Activated CD8-positive, alpha-beta memory T cell treated with anti-CD3 and anti-CD28 coated beads for 4 hours (primary cell): ENCODE measurements at places on chromosomes 2 and 18.

- no peak for DNase-seq
These were observed 292.0 kb downstream of the STK39 start for GRCh38 chr2:167955264-167955906.

GRCh38 chr2:11839916-11840315, 93.5 kb downstream of the LPIN1 start:
- no peak for DNase-seq

DNA sequence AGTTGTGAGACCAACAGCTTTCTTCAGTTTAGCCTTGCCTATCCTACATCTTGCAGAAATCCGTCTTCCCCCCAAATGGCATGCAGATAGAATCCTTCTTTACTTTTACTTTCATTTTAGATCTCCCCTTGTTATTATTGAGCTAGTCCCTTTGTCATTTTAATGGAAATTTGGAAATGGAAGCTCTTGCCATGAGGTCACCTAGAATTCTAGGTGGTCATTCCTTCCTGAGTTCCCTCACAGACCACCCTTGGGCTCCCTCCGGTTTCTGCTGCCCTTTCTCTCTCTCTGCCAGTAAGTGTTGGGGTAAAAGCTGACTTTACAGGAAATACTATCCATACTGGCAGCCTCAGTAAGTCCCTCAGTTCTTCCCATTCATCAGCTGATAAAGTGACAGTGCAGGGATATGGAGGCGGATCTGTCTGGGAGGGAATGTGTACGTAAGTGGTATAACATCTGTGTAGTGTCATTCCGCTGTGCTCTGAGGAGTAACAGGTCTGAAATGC, 30.2 kb downstream of the ARHGAP25 start:
- no peak for DNase-seq

DNA sequence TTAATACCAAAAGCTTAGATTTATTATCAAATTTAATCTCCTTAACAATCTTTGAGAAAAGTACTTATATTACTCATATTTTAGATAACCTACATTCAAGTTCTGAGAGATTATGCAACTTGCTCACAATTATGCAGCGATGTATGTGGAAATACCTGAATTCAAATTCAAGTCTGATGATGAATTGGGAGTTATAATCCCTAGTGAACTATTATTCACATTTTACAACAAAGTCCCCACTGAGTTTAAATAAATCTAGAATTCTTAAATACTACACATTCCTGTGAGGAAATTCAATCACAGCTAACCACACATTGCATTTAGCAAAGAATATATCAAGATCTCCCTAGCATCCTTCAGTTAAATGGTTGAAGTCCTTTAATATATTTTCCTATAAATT, 278.4 kb downstream of the NOL4 start:
- no peak for DNase-seq

GRCh38 chr2:152421521-152422370, 86.8 kb downstream of the FMNL2 start:
- no peak for DNase-seq

GRCh38 chr2:204842661-204843485, 297.6 kb downstream of the PARD3B start:
- DNase-seq = no peak

DNA sequence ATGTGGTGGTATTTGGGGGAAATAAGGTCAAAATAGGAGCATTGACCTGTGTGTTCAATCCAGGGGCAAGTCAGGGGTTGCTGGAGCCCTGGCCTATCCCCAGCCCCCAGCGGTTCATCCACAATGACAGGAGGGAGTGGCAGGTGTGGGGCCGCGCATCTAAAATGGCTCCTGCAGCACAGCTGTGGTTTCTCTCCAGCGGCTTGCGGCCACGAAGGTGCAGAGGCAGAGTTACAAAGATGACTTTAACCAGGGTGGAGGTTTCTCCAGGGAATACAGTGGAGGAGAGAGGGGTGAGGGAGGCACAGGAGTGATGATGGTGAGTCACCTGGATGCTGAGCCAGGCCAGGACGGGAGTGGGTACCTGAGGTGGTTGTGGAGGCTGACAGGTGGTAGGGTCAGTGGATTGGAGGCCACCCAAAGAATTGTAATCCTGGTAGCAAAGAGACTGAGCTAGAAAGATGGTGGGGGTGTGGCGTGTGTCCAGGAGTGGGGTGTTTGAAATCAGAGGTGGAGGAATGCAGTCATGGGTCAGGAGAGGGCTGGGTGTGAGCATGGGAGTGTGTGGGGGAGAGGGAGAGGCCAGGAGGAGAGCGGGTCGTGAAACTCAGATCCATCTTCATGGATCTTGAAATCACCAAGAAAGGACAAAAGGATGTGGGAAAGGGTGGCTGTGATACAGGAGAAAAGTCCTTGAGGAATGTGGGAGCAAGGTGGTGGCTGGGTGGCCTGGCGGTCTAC, 83.2 kb downstream of the CTIF start:
- DNase-seq = no peak

- DNase-seq = no peak
These were observed 38.1 kb upstream of the TCF7L1 start for GRCh38 chr2:85095094-85095493.

DNA sequence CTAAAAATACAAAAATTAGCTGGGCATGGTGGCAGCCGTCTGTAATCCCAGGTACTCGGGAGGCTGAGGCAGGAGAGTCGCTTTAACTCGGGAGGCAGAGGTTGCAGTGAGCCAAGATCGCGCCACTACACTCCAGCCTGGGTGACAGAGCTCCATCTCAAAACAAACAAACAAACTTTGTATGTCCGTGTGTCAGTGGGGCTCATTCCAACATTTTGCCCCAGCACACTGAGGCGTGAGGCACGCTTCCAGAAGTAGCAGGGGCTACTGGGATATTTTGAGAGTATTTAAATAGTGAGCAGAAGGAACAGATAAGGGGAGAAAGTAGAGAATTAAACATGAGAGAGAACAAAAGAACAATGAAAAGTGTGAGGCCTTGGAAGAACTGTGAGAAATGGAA, 83.3 kb upstream of the TANK start:
- no peak for DNase-seq

DNA sequence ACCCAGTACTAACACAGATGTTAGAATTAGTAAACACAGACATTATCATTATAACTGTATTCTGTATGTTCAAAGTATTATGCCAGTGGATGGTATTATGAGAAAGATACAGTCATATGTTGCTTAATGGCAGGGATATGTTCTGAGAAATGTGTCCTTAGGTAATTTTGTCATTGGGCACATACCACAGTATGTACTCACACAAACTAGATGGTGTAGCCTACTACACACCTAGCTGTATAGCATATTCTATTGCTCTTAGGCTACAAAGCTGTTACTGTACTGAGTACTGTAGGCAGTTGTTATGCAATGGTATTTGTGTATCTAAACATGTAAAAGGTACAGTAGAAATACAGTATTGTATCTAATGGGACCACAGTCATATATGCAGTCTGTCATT, 53.8 kb downstream of the GTF3C3 start:
- DNase-seq = no peak

DNA sequence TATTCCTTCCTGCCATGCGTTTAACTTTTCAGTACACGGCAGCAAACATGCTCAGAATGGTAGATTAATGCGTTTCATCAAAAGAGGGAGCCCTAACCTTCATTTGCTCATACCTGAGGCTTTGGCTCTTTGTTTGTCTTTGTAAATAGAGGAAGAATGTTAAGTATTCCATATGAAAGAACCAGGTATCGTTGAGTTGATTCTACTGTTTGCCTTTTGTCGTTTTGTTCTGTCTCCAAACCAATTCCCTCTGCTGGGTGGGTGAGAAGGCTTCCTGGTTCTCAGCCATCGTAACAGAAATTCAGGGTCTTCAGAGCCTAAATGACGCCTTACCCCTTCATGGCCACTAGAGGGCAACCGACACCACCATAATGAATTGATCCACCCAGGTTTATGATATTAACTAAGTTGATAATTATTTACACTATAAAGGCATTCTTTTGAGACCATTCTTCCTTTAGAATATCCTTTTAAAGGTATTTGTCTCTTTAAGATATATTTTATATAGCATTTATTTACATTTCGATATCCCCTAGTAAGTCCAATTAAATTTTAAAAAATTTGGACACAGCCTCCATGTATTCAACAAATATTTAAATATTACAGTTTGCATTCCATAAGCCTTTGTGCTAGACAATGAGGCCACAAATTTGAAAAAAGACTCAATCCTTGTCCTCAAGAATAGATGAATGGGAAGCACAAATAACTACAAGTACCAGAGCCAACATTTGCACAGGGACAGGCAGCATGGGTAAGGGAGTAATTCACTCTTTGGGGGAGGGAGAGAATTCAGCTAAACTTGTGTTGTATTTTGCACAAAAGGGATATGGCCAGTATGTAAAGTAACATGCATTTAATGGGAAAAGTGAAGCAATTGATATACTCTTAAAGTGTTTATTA, 48.1 kb downstream of the TIMM21 start:
- peak; percentile 20 for DNase-seq

- no peak for DNase-seq
These were observed 438.1 kb upstream of the ST6GAL2 start for GRCh38 chr2:107323946-107324565.

GRCh38 chr2:22890132-22890531, 494.8 kb upstream of the KLHL29 start:
- DNase-seq = no peak

GRCh38 chr18:80035997-80036396, 1.8 kb downstream of the RBFA start:
- no peak for DNase-seq

GRCh38 chr2:208406474-208407451, at the start of gene PTH2R:
Gene PTH2R, plus strand, starts transcription at chr2:208406792. Its CDS starts 252 bp downstream, at chr2:208407044.
- DNase-seq = no peak

DNA sequence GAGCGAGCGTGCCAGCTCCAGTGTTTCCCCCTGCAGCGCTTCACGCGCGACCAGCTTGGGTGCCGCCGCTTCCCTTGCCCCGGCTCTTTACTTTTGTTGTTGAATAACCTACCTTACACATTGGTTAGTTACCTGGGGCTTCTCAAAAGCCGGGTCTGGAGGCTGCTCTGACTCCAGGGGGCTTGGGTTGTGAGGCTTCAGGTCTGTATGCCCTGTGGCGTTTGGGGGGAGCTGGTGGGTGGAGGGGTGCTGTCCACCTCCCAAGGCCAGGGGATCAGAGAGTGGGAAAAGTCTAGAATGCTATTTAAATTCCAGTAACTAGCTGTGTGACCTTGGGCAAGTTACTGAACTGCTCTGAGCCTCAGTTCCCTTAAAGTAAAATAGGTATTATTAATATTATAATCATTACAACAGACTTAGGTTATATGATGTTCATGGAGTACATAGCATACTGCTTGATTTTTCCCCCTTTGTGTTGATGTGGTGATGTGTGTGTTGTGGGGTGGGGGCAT, 770 bp downstream of the LYPD6B start:
- DNase-seq = no peak

GRCh38 chr2:216217904-216218260, 108.7 kb downstream of the XRCC5 start:
- DNase-seq = no peak

DNA sequence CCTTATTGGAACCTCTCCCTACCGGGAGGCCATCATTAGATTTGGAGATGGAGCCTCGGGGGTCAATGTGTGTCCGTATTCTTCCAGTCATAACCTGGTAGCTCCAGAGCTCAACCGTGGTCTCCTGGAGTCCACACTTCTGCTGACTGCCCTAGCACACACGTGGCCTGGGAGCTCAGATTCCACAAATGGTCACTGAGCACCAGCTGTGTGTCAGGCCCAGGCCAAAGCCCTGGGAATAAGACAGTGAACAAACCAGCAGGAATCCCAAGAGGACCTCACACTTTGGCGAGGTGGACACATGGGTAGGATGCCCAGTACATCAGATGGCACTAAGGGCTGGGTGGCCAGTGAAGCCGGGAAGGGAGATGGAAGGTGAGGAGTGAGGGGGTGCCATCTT, 15.5 kb downstream of the GYPC start:
- no peak for DNase-seq

- no peak for DNase-seq
These were observed 1038.2 kb upstream of the POU3F3 start for GRCh38 chr2:103815731-103816130.

DNA sequence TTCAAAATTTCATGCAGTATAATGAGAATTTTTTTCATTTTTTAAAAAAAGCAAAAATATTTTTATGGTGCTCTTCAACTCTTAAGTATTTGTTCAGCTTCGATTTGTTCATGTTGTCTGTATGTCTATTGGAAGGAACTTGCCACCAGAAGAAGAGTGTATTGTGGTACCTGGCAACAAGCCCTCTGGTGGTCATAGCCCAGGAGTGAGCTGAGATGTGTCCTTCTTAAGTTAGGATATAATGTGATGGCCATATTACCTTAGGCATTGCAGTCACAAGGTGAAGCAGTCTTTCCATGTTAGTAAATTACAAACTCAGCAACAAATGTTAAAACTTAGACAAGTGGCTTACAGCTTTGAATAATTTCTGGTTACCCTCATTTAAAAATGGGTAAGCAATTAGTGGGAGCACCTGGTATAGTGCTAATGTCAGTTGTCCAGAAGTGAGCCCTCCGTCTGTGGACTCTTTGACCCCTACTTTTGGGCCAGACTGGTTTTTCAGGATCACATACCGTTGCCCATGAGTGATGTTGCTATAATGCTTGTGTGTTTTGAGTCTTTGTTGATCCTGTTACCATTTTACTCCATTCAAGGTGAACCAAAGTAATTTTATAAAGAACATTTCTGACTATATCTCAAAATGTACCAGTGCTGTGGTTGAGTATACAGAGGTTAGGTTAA, 57.4 kb downstream of the MYO1B start:
- no peak for DNase-seq

DNA sequence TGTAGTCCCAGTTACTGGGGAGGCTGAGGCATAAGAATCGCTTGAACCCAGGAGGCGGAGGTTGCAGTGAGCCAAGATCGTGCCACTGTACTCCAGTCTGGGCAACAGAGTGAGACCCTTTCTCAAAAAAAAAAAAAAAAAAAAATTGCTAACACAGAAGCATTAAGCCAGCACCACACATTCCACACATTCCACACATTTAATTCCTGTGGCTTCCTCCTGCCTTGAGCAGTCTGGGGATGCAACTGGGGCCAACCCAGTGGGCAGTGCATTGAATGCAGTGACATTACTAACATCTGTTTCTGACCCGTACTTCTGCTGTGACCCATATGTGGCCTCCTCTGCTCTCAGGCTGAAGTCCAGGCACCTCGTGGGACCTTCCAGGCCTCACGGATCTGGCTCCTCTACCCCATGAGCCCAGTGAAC, 107.0 kb downstream of the BCL2L11 start:
- DNase-seq = no peak

- no peak for DNase-seq
These were observed 337.1 kb downstream of the NRXN1 start for GRCh38 chr2:50694798-50695197.
